HS-5 (cell line): ENCODE measurements at places on chromosomes 7 and 10.

GRCh38 chr7:82757-83155, 109.6 kb upstream of the FAM20C start:
- no peak for DNase-seq

GRCh38 chr10:26679588-26679987, 17.9 kb upstream of the PDSS1 start:
- DNase-seq = no peak

GRCh38 chr7:152544481-152544927, 108.7 kb upstream of the KMT2C start:
- DNase-seq = no peak

- DNase-seq = no peak
Measured at GRCh38 chr7:110541962-110542361, 549.0 kb upstream of the LRRN3 start.
